ENCODE measurements at places on chromosomes 13 and 19. TPM values are rescaled to one million over a fixed set of nuclear protein-coding genes. Genes with fewer than 3 reads are reported as not detected.

The PTGER1 gene
- total RNA-seq, result 0.72 TPM

GRCh38 chr13:41864658-41865057 is 96.3 kb downstream of the VWA8 start:
- DNase-seq, result no peak
- H3K27me3 ChIP-seq, result no peaks in the 10 kb centered on the region
- no peaks in the 10 kb centered on the region for H3K36me3 ChIP-seq
- no peak overlapping the region for H3K4me3 ChIP-seq
- H3K27ac ChIP-seq, result no peak overlapping the region

GRCh38 chr19:11172576-11172975 is 17.0 kb upstream of the SPC24 start:
- H3K27ac ChIP-seq, result no peak overlapping the region
- no peaks in the 10 kb centered on the region for H3K27me3 ChIP-seq
- H3K4me3 ChIP-seq, result no peak overlapping the region
- DNase-seq, result no peak

GRCh38 chr19:49042177-49042576 is 1.5 kb upstream of the CGB5 start:
- DNase-seq, result no peak
- no peaks in the 10 kb centered on the region for H3K4me1 ChIP-seq
- no peak overlapping the region for H3K4me3 ChIP-seq
- no peak overlapping the region for H3K27ac ChIP-seq
- H3K27me3 ChIP-seq, result no peaks in the 10 kb centered on the region
- H3K36me3 ChIP-seq, result no peaks in the 10 kb centered on the region

The LILRA2 gene
- total RNA-seq, result 0.85 TPM

GRCh38 chr19:45854167-45854778 is 8.7 kb downstream of the SYMPK start:
- no peaks in the 10 kb centered on the region for H3K4me1 ChIP-seq
- no peak for DNase-seq
- H3K4me3 ChIP-seq, result no peak overlapping the region
- no peak overlapping the region for H3K27ac ChIP-seq
- no peaks in the 10 kb centered on the region for H3K27me3 ChIP-seq

GRCh38 chr13:88376760-88377388 is 705.7 kb downstream of the SLITRK5 start:
- H3K27ac ChIP-seq, result no peak overlapping the region
- H3K4me1 ChIP-seq, result no peaks in the 10 kb centered on the region
- H3K27me3 ChIP-seq, result no peaks in the 10 kb centered on the region
- no peak overlapping the region for H3K4me3 ChIP-seq

DNA sequence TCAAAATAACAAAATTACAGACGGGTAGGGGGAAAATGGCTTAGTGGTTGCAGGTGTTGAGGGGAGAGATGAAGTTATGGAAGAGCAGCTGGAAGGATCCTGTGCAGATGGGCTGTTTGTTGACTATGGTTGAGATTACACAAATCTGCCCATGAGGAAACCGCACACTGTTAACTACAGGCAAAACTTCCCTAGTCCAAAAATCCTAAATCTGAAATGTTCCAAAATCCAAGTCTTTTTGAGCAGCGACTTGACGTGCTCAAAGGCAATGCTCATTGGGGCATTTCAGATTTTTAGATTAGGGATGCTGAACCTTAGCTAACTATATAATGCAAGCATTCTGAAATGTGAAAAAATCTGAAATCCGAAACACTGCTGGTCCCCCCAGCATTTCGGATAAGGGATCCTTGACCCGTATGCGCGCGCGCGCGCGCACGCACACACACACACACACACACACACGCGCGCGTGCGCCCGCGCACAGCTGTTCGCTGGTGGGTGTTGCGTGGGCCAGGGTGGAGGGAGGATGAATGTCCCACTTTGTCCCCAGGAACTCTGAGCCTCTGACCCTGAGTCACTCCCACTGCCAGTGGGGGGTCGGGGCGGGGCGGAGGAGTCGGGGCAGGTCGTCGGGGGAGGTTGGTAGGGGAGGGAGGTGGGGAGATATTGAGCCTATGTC is 6.8 kb downstream of the F2RL3 start:
- H3K4me1 ChIP-seq, result no peaks in the 10 kb centered on the region
- no peaks in the 10 kb centered on the region for H3K36me3 ChIP-seq
- H3K27ac ChIP-seq, result peak overlapping the region; percentile 74
- peak overlapping the region; percentile 58 for H3K4me3 ChIP-seq
- H3K27me3 ChIP-seq, result peaks cover 7% of the 10 kb centered on the region
- DNase-seq, result peak; percentile 28

DNA sequence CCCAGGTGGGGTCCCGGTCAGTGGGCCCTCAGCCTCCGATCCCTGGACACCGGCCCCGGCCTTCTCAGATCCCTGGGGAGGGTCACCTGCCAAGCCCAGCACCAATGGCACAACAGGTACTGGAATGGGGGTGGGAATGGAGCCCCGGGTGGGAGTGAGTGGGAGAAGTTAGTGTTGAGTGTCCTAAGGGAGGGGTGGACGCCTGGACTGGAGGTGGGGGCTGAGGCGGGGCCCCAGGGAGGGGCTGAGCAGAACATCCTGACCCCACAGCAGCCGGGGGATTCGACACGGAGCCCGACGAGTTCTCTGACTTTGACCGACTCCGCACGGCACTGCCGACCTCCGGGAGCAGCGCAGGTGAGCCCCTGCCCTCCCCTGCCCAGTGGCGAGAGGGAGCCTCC is 17.7 kb downstream of the EPN1 start:
- no peak overlapping the region for H3K27ac ChIP-seq
- no peak for DNase-seq
- H3K4me1 ChIP-seq, result peaks cover 13% of the 10 kb centered on the region
- peaks cover 37% of the 10 kb centered on the region for H3K36me3 ChIP-seq
- no peak overlapping the region for H3K4me3 ChIP-seq

- no peaks in the 10 kb centered on the region for H3K27me3 ChIP-seq
- no peak overlapping the region for H3K4me3 ChIP-seq
- DNase-seq, result no peak
- H3K4me1 ChIP-seq, result peaks cover 9% of the 10 kb centered on the region
- H3K36me3 ChIP-seq, result no peaks in the 10 kb centered on the region
Measured at GRCh38 chr19:18306888-18307260, 16.0 kb downstream of the LSM4 start.

The SBK2 gene
- not detected for total RNA-seq

- H3K4me3 ChIP-seq, result no peak overlapping the region
- H3K27ac ChIP-seq, result no peak overlapping the region
- H3K4me1 ChIP-seq, result peaks cover 5% of the 10 kb centered on the region
- no peaks in the 10 kb centered on the region for H3K36me3 ChIP-seq
- no peaks in the 10 kb centered on the region for H3K27me3 ChIP-seq
Measured at GRCh38 chr19:4388337-4389063, 11.8 kb downstream of the SH3GL1 start.

The CLDN10 gene
- 0.64 TPM for total RNA-seq

- DNase-seq, result no peak
- no peaks in the 10 kb centered on the region for H3K4me1 ChIP-seq
- no peak overlapping the region for H3K27ac ChIP-seq
- H3K27me3 ChIP-seq, result no peaks in the 10 kb centered on the region
- H3K36me3 ChIP-seq, result no peaks in the 10 kb centered on the region
Measured at GRCh38 chr13:83950293-83950692, 68.0 kb upstream of the SLITRK1 start.

- peaks cover 30% of the 10 kb centered on the region for H3K4me1 ChIP-seq
- H3K36me3 ChIP-seq, result no peaks in the 10 kb centered on the region
- no peaks in the 10 kb centered on the region for H3K27me3 ChIP-seq
- peak overlapping the region; percentile 63 for H3K27ac ChIP-seq
Measured at GRCh38 chr19:3184847-3185460, 776 bp upstream of the NCLN start.

DNA sequence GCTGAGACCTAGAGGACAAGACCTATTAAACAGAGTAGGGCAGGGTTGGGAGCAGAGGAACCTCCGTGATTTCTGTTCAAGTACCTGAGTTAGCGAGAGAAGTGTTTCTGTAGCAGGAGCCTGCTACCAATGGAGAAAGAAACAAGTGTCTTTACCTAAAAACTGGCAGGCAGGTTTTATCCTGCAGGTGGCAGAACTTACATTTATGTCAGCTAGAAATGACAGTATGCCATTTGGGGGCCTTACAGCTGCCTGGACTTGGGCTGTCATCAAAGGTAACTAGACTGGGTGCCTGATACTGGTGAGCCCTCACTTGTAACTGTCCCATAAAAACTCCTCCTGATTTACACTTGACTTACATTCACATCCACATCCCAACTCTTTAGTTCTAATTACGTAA is 185.3 kb upstream of the MIR17HG start:
- H3K27me3 ChIP-seq, result no peaks in the 10 kb centered on the region
- no peak for DNase-seq
- H3K4me3 ChIP-seq, result no peak overlapping the region
- no peaks in the 10 kb centered on the region for H3K4me1 ChIP-seq

GRCh38 chr13:95137096-95137495 is 164.2 kb downstream of the ABCC4 start:
- H3K27ac ChIP-seq, result no peak overlapping the region
- H3K4me1 ChIP-seq, result no peaks in the 10 kb centered on the region
- no peaks in the 10 kb centered on the region for H3K36me3 ChIP-seq
- no peak for DNase-seq
- H3K4me3 ChIP-seq, result no peak overlapping the region

The CRB3 gene
- total RNA-seq, result 118 TPM

DNA sequence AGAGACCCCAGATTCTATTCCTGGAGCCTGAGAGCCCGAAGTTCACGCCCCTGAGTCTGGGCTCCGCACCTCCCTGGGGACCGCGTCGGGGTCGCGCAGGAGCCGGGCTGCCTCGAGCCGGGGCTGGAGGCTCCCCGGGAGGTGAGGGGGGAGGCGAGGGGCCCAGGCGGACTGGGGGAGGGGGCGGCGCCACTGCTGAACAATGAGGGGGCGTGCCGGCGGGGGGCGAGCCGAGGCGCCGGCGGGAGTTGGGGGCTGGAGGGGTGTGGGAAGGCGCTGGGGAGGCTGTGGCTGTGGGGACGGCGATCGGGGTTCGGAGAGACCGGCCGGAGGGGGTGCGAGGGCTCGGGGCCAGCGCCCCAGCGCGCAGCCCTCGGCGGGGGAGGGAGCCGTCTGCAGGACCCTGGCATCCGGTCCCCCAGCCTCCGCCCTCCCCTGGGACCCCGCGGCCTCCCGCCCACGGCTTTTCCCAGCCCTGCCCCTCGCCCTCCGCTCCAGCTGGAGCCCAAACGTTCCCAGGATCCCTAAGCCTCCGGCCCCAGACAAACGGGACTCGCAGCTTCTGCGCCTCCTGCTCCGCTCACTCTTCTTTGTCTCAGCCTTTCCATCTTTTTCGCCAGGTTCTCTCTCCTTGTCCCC is 922 bp downstream of the PLEKHG2 start:
- peak overlapping the region; percentile 59 for H3K4me3 ChIP-seq
- peak; percentile 56 for DNase-seq
- peaks cover 13% of the 10 kb centered on the region for H3K4me1 ChIP-seq
- peaks cover under 1% of the 10 kb centered on the region for H3K36me3 ChIP-seq

GRCh38 chr19:8973501-8974091 is 36.6 kb downstream of the MUC16 start:
- no peak for DNase-seq
- H3K4me1 ChIP-seq, result no peaks in the 10 kb centered on the region
- no peaks in the 10 kb centered on the region for H3K36me3 ChIP-seq
- H3K27me3 ChIP-seq, result no peaks in the 10 kb centered on the region
- H3K27ac ChIP-seq, result no peak overlapping the region

GRCh38 chr13:50226515-50227155 is 211.4 kb downstream of the KCNRG start:
- no peaks in the 10 kb centered on the region for H3K36me3 ChIP-seq
- H3K4me1 ChIP-seq, result no peaks in the 10 kb centered on the region
- no peak overlapping the region for H3K4me3 ChIP-seq
- no peak for DNase-seq

The CTXN1 gene
- total RNA-seq, result 1.5 TPM

The GRIN3B gene
- total RNA-seq, result not detected

GRCh38 chr13:40146063-40146462 is 490.6 kb downstream of the COG6 start:
- H3K4me3 ChIP-seq, result no peak overlapping the region
- no peaks in the 10 kb centered on the region for H3K4me1 ChIP-seq
- no peaks in the 10 kb centered on the region for H3K27me3 ChIP-seq
- DNase-seq, result no peak
- H3K36me3 ChIP-seq, result no peaks in the 10 kb centered on the region

The ZNF829 gene
- 1.8 TPM for total RNA-seq

The ZIC2 gene
- 0.11 TPM for total RNA-seq

The PDE4C gene
- total RNA-seq, result 2.1 TPM

The ZSCAN4 gene
- total RNA-seq, result not detected

GRCh38 chr13:22138947-22139346 is 468.1 kb downstream of the FGF9 start:
- no peaks in the 10 kb centered on the region for H3K4me1 ChIP-seq
- no peak overlapping the region for H3K4me3 ChIP-seq
- H3K27ac ChIP-seq, result no peak overlapping the region

- no peaks in the 10 kb centered on the region for H3K27me3 ChIP-seq
- no peaks in the 10 kb centered on the region for H3K36me3 ChIP-seq
- H3K4me3 ChIP-seq, result no peak overlapping the region
- H3K4me1 ChIP-seq, result no peaks in the 10 kb centered on the region
Measured at GRCh38 chr13:40189426-40189825, 477.0 kb downstream of the FOXO1 start.

The ATXN8OS gene
- total RNA-seq, result not detected

The SERPINE3 gene
- total RNA-seq, result not detected

DNA sequence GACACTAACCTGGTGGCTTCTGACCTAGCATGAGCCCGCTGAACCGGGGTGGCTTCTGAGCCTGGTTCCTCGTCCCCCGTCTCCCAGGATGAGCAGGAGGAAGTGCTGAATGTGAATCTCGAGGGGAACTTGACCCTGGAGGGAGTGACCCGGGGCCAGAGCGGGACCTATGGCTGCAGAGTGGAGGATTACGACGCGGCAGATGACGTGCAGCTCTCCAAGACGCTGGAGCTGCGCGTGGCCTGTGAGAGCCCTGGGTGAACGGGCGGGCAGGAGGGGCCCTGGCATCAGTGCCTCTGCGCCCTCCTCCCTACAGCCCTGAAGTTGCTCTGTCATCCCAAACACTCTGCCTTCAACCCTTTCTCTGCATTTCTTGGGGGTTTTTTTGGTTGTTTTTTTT is 5.6 kb downstream of the BCAM start:
- H3K27me3 ChIP-seq, result no peaks in the 10 kb centered on the region
- H3K27ac ChIP-seq, result no peak overlapping the region
- H3K4me3 ChIP-seq, result no peak overlapping the region
- no peaks in the 10 kb centered on the region for H3K4me1 ChIP-seq

- no peak overlapping the region for H3K27ac ChIP-seq
- no peaks in the 10 kb centered on the region for H3K36me3 ChIP-seq
- H3K4me3 ChIP-seq, result no peak overlapping the region
Measured at GRCh38 chr13:46609052-46609451, 56.1 kb downstream of the LRCH1 start.

- H3K36me3 ChIP-seq, result no peaks in the 10 kb centered on the region
- H3K4me3 ChIP-seq, result no peak overlapping the region
- DNase-seq, result no peak
- no peaks in the 10 kb centered on the region for H3K4me1 ChIP-seq
Measured at GRCh38 chr13:23771552-23771951, 117.6 kb downstream of the MIPEP start.

All from colonic mucosa (tissue), 4 donors.